NCI-H748 treated with DMSO at 0.1 percent for 48 hours (cell line): ENCODE measurements at places on chromosomes 16 and 17.
A peak's percentile ranks its signal among the peaks of the same experiment; 100 is the strongest.

DNA sequence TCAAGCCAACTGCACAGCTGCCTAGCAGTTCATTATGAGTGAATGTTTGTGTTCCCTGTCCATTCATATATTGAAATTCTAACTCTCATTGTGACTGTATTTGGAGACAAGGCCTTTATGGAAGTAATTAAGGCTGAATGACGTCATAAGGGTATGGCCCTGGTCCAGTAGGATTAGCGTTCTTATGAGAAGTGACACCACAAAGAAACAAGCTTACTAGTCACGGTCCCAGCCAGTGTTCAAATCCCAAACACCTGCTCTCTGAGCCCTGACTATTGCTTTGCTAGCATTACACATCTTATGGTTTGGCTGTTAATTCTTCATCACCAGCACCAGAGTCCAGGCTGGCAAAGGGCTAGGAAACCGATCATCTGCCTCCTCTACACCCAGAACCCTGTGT lies 2.2 kb downstream of the ZNF668 start:
- no peak for DNase-seq

DNA sequence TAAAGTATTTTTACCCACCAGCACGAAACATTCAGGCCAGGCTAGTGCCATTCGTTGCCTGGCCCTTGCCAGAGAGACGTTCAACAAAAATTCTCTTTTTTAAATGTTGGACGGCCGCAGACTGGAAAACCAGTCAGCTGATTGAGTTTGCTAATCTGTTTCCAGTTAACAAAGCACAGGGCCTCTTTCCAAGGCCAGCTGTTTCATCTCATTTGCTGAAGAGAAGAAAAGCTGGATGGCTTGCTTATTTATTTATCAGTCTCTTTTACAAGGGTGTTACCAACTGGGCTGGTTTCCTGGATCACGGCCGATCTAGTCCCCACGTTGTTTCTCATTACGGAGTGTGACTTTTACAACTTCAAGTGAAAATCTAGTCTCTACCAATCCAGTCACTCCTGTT lies 418.7 kb upstream of the DYNLRB2 start:
- no peak for DNase-seq

DNA sequence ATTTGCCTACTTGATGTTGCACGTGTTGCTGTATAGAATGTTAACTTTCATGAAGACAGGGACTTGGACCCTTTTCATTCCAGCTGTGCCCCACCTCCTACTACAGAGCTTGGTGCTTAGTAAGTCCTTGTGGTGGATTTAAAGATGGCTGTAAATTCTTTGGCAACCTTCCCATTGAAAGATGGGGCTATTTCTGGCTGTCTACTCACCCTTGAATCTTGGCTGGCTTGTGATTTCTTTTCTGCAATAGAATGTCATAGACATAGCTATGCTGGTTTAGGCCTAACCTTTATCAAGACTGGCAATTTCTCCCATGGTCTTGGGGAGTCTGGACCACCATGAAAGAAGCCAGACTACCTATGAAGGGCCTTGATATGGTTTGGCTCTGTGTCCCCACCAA lies 59.0 kb downstream of the ACSM2A start:
- DNase-seq = no peak

DNA sequence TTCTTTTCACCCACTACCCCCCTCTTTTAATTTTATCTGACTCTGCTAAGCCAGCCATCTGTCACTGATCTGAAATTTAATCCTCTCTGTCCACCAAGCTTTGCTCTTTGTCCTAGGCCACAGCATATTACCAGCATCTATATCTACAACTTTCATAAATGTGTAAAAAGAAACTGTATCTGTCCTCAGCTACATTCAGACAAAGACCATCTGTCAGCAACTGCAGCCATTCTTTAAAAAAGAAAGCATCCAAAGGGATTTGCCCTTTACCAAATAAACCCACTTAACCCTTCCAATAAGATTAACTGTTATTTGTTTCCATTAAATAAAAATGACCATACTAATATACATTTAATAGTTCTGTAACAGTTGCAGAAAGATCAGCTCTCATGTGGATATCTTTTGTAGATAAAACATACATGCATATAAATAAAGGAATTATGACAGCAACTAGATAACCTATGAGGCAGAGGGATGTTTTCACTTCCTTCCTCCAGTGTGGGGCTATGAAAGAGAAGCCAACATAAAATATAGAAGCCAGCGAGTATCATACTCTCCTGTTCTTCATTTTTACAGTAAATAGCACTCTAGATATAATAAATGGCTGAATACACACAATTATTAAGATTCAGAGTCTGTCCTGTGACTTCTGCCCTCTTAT lies 602.5 kb upstream of the SALL1 start:
- no peak for DNase-seq

DNA sequence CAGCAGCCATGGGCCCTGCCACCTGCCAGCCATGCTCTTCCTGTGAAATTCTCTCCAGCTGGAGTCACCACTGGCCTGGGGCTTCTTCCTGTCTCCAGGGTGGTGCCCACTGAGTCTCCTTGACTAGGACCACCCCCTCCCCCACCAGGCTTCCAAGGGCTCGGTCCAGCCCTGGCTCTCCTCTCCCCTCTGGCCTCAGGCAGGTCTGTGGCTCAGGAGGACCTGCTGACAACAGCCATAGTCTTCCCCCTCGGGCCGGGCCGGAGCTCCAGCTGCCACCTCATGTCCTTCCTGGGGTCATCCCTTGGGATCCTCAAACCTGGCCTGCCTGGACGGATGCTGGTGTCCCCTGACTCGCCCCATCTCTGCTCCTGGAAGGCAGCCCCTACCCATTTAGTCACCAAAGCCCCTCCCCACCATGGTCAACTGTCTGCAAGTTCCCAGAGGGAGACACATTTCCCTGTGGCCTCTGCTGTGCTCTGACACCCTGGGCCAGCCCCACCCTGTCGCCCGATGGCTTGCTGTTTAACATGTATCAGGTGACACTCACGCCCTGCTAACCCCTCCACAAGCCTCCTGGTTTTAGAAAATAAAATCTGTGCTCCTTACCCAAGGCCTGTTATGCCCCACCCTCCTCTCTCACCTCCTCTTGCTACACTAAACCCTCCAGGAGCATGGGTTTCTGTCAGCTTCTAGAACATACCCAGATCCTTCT lies 186.2 kb downstream of the RBFOX3 start:
- no peak for DNase-seq

DNA sequence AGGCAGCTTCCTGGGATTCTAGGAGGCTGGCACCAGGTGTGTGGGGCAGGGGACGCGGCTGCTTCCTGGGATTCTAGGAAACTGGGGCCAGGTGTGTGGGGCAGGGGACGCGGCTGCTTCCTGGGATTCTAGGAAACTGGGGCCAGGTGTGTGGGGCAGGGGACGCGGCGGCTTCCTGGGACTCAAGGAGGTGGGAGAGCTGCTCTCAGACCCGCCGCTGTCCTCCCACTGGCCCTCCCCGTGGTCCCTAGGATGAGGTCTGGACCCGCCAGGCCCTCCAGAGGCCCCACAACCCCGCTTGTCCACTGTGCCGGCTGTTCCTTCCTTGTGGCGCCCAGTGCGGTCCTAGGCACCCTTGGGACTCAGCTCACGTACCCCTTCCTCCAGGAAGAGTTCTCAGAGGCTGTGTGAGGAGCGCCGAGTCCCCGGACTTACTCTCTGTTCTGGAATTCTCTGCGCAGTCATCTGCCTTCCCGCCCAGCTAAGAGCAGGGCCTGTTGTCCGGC lies 565 bp downstream of the DPEP1 start:
- no peak for DNase-seq

- no peak for DNase-seq
Observed at GRCh38 chr16:79347277-79347676, 253.3 kb downstream of the MAF start.

DNA sequence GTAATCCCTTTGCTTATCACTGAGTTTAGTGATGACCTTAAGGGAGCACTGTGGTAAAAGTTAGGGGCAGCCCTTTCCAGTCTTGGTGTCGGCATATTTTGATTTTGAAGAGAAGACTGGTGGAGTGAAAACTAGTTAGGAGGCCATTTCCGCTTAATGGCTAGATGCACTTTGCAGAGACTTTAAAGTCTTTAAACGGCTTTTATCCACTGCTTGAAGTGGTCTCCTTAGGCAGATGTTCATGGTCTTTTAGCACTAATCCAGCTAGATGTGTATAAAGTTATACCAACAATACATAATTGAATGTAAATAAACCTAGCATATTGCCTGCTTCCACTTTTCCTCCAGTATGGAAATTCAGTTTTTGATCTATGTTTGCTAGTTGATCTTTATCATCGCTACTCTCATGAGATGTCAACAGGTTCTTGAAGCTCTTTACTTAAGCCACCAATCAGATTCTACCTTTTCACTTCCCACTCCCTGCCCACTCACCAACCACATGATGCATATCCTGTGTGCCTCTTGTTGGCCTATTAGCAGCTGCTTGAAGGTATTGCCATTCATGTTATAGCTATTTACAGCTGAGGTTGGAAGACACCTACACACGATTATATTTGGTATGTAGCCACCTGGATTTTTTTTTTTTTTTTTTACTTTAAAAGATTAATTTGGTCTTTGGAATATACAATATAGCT lies 132.0 kb downstream of the NLK start:
- no peak for DNase-seq

GRCh38 chr16:31351942-31352325 lies 3.0 kb upstream of the ITGAX start:
- no peak for DNase-seq

DNA sequence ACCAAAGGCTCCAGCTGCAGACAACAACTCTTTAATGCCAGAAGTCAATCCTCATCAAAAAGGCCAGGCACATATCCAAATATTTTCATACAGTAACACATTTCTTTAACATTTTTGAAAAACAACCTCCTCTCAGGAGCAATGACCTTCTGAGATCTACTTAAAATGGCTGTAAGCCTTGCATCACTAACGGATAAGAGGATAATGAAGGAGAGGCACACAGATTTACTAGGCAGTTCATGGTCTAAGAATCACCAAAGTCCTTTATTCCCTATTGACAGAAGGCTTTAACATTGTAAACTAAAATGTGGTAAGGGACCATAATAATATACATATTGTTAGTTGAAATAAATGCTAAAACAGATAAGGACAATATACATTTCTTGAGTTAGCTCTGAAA lies 114.7 kb downstream of the USP32 start:
- DNase-seq = no peak

GRCh38 chr17:54948380-54948779 lies 20.1 kb downstream of the COX11 start:
- no peak for DNase-seq

DNA sequence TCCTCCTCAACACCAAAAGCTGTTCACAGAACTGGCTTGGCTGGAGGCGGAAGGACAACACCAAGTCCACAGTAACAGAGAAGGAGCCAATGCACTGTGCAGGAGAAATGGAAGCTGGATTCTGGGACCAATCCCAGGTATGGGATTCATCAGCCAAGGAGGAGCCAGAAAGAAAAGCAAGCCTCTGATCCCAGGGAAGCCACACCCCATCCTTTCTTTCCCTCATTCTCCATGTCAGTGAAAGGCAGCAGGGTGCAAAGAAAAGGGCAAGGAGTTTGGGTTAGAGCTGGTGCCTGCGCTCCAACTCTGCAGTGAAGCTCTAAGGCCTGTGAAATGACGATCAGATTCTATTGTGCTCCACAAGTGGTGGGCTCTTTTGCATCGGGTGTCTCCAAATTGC lies 11.0 kb downstream of the DCAKD start:
- no peak for DNase-seq

DNA sequence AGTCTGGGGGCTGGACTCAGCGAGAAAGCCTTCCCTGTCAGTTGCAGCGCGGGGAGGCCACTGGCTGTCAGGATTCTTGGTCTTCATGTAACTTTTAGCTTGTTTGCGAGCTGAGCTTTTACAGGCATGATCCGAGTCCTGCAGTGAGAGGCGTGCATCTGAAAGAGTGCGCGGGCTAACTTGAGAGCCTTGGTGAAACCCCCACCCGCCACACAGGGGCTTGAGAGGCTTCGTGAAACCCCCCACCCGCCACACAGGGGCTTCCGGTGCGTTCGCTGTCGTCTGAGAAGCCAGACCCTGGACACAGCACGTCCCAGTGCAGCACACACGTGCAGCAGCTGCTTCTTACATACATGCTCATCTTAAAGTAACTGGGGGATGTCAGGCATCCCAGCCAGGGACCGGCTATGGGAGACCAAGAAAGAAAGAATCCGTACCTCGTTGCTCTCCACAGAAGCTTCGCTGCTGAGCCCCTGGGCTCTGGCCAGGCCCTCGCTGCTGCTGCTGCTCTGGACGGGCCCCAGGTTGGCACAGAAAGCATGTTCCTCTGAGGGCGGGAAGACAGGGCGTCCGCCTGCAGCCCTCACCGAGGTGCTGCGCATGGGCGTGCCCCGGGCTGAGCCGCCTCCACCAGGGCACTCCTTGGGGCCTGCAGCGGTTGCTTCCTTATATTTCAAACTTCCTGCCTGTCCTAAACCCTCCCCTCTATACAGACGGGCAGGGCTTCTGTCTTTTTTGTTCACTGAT lies 7.8 kb downstream of the NUDT16L1 start:
- DNase-seq = no peak

DNA sequence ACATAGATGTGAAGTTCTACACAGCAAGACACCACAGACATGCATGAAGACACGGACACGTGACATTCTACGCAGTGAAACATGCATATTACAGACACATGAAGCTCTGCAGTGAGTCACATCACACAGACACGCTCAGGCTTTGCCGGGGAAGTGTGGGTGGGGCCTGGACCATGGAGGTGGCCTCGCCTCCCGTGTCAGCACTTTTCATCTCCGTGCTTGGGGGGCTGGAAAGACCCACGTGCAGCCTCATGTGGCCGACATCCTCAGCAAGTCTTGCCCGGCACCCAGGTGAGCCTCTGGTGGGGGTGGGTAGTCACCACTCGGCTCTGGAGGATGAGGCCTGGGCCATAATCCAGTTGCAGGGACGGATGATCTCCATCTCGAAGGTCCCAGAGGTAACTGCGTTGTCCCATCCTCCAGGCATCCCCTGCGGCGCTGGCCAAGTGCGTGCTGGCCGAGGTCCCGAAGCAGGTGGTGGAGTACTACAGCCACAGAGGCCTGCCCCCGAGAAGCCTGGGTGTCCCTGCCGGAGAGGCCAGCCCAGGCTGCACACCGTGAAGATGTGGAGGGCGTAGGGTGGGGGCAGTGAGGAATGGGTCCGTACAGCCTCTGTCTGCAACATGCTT lies 17.3 kb upstream of the DPEP1 start:
- no peak for DNase-seq

GRCh38 chr17:10751563-10751962 lies 21.7 kb upstream of the TMEM220 start:
- DNase-seq = peak; percentile 21

GRCh38 chr16:84729716-84730320 lies 30.0 kb downstream of the USP10 start:
- no peak for DNase-seq

DNA sequence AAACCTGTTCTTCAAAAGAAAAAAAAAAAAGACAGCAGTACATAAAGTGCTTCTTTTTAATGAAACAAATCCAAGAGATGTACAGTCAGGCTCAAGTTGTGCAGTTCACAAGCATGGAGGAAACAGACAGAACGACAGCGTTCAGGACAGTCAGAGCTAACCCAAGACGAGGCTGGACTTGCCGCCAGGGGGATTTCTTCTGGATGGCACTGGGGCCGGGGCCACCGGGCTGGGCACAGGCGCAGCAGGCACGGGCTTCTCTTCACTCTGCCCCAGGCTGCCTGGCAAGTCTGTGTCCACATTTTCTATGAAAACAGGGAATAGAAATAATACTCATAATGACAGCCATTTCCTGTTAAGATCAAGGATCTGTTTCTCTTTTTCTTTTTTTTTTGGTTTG lies 4.4 kb upstream of the NT5C start:
- DNase-seq = no peak
